ENCODE measurements at places on chromosomes 12 and 14.

- DNase-seq = no peak
Observed at GRCh38 chr12:128534906-128535305, 267.9 kb downstream of the TMEM132C start.

- DNase-seq = no peak
Observed at GRCh38 chr14:81386290-81386745, 13.8 kb downstream of the STON2 start.

DNA sequence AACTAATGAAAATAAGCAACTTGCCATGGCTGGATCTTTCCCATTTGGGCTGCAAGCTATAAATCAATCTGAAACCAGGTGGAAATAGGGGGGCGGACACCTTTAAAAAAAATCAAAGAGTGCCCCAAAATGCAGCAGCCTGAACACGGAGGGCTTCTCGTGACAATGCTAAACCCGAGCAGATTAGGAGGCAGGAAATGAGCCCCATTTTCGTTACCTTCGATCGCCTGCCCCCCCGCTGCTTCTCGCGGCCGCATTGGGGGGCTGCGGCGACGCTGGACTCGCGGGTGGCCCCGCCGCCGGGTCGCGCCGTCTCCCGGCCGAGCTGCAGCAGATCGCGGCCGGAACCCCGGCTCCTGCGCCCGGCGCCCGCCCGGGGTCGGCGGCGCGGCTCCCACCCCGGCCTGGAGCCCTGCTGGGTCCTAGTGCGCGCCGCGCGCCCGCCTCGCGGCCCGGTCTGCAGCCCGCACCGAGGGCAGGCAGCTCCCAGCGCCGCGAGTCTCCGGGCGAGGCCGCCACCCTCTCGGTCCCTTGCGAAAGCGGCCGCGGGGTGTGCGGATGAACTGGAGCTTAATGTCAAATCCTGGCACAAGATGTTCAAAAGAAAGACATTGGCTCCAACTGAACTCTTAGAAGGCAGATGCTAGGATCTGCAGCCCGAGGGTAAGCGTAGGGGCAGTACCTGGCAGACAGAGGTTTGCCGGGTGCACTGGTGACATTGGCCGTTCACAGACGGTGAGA is 201.9 kb upstream of the FOXN3 start:
- DNase-seq = peak; percentile 46

GRCh38 chr12:110555577-110556406 is 27.3 kb downstream of the PPTC7 start:
- no peak for DNase-seq

- DNase-seq = no peak
Observed at GRCh38 chr12:1797011-1797901, 23.1 kb upstream of the LRTM2 start.

DNA sequence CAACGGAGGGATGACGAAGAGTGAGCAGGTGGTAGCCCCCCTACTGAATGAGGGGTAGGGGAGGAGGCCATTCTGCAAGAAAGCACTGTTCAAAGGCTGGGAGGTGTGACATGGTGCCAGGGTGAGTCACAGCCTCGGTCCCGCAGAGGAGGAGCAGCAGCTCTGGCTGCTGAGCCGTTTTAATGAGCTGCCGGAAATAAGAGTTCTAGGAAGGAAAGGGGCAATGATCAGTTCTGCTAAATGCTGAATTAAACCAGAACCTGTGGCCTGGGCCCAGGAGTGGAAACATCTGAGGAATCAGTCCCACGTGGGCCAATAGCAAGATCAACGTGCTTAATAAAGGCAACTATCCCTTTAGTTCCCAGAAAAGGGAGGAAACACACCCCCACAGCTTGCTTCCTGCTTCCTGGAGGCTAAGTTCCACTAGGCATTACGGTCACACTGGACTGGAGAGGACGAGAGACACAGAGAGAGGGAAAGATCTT is 3.6 kb downstream of the ABCD4 start:
- DNase-seq = peak; percentile 13
